ENCODE measurements at places on chromosomes 2 and 18. TPM values are rescaled to one million over a fixed set of nuclear protein-coding genes. Genes with fewer than 3 reads are reported as not detected.

SEPTIN10 gene
- 86.8 TPM for total RNA-seq

NT5DC4 gene
- not detected for total RNA-seq

STK16 gene
- total RNA-seq = 27.5 TPM

OR6B2 gene
- total RNA-seq = not detected

TTR gene
- 1.0 TPM for total RNA-seq

ABCG8 gene
- 0.25 TPM for total RNA-seq

ANKRD29 gene
- 4.9 TPM for total RNA-seq

GRCh38 chr2:48105848-48106247 is 199.6 kb upstream of the FBXO11 start:
- no peak for DNase-seq

GRCh38 chr2:112985090-112985489 is 7.3 kb downstream of the IL36G start:
- no peak for DNase-seq

DNA sequence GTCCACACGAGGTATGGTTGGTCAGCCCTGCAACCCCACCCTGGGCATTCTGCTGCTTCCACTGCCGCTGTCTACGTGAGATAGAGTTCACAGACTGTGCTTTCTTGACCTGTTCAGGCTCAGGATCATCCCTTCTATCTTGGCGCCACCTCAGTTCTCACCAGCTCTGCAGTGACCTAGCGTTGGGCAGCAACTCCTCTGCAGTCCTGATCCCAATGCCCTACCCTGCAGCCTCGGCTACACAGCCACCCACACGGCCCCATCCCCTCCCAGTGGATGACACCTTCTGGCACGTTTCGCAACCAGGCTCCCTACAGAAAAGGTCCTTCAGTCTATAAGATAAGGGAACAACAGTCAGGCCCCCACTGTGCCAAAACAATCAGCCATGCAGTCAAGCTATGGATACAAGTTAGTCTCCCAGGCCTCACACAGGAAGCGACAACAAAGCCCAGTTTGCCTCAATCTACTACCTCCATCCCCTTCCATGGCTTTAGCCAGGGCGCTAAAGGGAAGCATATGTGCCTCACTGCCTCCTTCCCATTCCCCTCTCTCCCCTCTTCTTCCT is 317.9 kb upstream of the PKDCC start:
- DNase-seq = peak; percentile 9

DNA sequence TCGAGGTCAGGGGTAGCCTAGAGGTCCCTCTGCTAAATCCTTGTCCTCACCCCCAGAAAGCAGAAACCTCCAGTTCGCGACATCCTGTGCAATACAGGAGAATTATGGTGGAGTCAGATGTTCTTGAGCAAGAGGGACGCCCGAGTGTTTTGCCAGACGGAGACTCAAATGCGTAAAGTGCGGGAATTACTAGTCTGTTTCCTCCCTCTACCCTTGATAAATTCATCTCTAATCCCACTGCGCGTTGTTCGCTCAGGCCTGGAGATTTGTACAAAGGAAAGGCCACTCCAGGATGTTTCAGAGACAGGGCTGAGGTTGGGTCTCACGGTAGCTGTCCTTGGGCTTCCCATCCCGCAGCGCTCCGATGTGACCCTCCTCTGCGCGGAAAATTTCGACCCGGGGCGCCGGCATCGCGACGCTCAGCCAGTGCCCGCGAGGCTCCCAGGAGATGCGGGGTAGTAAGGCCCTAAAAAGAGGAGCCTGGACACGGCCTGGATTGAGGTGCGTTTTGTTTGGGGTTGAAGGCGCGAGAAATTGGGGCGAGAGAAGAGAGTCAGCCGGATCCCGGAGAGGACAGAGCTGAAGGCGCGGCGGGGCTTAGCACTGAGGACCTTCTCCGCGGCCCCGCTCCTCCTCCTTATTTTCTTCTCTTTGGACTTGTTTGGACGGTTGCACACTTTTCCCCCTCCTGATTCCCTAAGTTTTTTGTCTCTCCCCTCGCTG is 2.6 kb upstream of the NEUROD1 start:
- DNase-seq = no peak

- no peak for DNase-seq
Observed at GRCh38 chr2:82391386-82391785, 2067.7 kb downstream of the SUCLG1 start.

DNA sequence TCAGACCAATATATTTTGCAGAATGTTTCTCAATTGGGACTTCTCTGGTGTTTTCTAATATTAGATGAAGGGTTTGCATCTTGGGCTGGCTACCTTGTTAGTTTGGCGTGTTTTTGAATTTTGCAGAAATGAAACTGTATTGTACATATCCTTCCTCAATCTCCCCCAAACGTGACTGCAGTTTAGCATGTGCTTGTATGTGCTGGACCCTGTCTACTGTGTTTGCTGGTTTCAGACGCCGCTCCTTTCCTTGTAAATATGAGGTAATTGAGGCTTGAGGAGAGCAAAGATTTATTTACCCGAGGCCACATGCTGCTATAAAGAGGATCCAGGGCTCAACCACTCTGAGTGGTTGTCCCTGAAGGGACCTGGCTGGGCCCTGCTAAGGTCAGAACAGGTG is 57.2 kb downstream of the NGEF start:
- DNase-seq = no peak

GRCh38 chr2:197620133-197620532 is 55.3 kb downstream of the RFTN2 start:
- DNase-seq = no peak

DNA sequence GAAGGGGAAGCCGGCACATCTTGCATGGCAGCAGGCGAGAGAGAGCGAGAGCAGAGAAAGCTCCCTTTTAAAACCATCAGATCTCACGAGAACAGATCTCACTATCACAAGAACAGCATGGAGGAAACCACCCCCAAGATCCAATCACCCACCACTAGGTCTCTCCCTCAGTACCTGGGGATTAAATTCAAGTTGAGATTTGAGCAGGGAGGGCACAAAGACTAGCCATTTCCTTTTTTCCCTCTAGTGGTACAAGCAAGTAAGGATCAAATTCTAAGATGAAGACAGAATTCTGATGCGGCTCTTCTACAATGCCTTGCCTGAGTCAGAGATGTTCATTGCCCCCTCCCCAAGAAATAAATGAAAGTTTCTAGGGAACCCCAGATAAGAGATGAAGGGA is 45.6 kb upstream of the ANKRD44 start:
- no peak for DNase-seq

GRCh38 chr2:72886505-72887031 is 640 bp upstream of the SPR start:
- no peak for DNase-seq

DNA sequence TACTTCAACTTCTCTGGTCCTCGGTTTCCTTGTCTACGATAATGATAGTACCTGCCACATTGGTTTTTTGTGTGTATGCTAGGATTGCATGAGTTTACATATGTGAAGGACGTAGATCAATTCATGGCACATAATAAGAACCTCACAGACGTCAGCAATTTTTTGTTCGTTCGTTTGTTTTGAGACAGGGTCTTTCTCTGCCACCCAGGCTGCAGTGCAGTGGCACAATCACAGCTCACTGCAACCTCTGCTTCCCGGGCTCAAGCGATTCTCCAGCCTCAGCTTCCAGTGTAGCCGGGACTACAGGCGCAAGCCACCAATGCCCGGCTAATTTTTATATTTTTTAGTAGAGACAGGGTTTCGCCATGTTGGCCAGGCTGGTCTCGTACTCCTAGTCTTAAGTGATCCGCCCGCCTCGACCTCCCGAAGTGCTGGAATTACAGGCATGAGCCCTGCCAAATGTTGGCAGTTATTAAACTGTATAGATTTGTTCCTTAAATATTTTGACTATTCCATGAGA is 756 bp upstream of the SLC35F5 start:
- DNase-seq = no peak

GRCh38 chr18:3794537-3795348 is 344.8 kb downstream of the TGIF1 start:
- no peak for DNase-seq

- no peak for DNase-seq
Observed at GRCh38 chr2:175418224-175418835, 236.8 kb upstream of the ATP5MC3 start.

GRCh38 chr2:43348908-43349661 is 122.7 kb upstream of the ZFP36L2 start:
- no peak for DNase-seq

DNA sequence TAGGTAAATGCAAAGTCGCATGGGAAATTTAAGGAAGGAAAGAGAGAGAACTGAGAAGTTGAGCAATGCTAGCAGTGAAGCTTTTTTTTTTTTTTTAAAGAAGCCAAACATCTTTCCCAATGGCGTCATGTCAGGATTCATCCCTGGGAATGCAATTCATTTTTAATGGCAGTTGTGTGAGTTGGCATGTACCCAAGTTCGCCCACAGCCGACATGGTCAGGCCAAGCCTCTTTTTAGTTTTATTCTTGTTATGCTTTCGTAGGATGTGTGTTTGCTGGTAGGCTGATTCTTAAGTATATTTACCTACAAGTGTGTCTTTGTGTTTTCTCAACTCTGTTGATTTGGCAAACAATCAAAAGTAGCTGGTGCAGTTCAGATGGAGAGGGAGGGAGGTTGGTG is 127.6 kb upstream of the ITGA6 start:
- DNase-seq = no peak

DNA sequence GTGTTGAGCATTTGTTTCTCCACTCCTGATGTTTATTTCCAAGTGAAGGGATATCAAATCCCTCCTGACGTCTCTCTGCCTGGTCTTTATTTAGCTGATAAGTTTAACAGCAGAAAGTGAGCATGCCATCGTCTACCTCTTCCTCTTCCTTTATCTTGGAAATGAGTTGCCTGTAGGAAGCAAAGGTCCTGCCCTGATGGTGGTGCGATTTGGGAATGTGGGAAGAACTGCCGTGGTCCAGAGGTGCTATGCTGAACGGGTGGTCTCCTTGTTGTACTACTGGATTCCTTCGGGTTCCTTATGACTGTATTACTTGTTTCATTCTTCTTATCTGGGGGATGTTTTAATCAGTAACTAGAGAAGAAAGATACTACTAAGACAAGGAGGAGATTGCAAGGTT is 217.5 kb downstream of the PMAIP1 start:
- DNase-seq = no peak

DNA sequence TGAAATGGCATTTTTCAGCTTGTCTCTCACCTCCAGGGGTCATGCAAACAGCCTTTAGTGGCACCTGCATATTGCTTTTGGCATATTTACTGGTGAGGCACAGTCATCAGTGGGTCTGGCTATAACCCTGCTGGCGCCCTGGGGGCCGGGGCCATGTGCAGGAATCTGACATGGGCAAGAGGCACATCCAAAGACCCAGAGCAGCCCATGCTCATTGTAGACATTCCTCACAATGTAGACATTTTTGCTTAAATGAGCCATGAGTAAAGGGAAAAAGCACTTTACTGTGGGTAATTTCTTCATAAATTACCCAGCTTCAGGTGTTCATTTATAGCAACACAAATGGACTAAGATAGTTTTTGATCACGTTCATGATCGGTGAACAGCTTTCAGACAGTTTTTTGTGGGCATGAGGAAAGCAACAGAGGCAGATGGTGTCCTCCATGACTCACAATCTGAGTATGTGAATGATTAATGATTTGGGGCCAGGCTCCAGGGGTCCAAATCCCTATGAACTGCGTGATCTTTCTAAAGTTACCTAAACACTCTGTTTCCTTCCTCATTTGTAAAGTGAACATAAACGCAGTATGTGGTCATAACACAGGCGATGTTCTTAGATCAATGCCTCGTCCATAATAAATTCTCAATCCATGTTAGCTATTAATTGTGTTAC is 85.8 kb downstream of the LIPG start:
- no peak for DNase-seq

DNA sequence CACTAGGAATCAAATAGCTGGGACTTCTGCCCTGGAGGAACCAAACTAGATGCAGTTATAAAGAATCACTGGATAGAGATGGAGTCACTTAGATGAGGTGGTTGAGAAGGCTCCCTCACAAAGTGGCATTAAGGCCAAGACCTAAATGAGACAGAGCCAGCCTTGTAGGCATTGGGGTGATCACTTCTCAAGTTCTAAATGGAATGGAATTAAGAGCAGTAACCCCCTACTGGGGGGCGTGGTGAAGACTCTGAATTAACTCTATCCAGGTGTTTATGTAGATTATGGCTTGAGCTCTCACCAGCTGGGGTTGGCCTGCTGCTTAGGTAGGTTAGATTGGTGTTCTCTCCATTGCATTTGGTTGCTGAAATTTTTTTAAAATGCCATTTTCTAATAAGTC is 71.3 kb downstream of the TTC27 start:
- peak; percentile 40 for DNase-seq

DNA sequence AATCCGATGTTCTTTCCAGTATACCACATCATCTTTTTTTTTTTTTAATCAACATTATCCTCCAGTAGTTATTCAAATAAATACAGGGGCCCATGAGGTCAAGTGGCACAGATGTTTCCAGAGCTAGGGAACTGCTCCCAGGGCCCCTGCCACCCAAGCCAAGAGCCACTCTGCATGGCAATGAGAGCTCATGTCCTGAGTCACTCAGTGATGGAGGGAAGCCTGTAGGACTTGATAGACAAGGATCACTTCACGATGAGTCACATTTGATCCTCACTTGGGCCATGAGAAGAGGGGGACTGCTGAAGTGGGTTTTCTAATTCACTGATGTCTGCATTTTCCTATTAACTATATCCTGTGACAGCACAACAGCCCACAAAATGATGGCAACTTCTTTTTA is 127.0 kb upstream of the PKDCC start:
- no peak for DNase-seq

- DNase-seq = no peak
Observed at GRCh38 chr2:197871780-197872456, 67.5 kb downstream of the PLCL1 start.

DNA sequence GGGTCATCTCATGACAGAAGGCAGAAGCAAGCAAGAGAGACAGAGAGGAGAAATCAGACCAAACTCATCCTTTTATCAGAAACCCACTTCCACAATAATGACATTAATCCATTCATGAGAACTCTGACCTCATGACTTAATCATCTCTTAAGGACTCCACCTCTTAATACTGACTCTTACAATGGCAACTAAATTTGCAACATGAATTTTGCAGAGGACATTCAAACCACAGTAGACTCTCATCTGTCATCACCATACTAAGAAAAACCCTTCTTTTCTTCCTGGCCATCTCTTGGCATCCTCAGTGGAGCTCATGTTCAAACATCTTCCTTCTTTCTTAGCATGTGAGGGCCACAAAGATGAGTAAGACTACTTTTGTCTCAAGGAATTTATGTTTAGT is 476.2 kb upstream of the RAB12 start:
- no peak for DNase-seq

DNA sequence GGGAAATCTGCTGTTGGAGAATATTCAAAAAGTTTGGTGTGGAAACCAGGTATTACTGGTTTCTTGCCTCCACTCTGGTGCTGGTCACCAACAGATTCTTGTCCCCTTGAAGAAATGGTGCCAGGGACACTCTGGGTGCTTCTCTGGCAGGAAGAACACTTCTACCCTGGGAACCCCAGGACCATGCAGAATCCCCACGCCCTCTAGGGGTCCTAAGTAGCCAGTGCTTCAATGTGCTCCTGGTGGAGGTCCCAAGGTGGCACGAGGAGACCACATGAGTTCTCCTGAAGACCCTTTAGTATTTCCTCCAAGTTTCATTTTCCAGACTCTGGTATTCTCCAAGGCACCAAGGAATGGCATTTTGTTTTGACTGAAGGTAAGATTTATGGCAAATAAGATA is 380.6 kb downstream of the TSN start:
- peak; percentile 42 for DNase-seq

Measured in WTC11 (cell line).